ENCODE measurements at places on chromosomes 1 and 21.

DNA sequence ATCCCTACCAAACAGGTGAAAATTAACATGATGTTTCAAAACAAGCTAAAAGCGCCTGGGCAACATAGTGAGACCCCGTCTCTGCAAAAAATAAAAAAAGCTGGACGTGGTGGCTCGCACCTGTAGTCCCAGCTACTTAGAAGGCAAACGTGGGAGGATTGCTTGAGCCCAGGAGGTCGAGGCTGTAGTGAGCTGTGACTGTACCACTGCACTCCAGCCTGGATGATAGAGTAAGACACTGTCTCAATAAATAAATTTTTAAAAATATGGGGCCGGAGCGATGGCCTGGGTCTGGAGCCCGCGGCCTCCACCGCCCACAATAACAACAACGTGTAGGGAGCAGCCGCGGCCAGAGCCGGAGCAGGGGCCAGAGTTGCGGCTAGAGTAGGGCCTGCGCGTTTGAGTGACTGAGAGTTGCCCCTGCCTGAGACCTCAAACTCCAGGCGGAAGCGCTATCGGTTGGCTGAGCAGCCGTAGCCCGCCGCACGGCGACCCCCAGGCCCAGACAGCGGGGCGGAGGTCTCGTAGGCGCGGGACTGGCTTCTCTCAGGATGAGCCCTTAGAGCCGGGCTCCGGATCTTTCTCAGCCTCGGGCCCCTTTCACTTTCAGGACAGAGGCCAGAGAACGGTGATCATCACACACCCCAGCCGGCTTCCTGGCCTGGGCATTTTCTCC, 41.4 kb downstream of the ZMYM1 start:
- no peak for DNase-seq

GRCh38 chr1:242870966-242871365, 346.5 kb upstream of the PLD5 start:
- no peak for DNase-seq

GRCh38 chr1:26350701-26351589, 3.0 kb downstream of the CRYBG2 start:
- DNase-seq: no peak

DNA sequence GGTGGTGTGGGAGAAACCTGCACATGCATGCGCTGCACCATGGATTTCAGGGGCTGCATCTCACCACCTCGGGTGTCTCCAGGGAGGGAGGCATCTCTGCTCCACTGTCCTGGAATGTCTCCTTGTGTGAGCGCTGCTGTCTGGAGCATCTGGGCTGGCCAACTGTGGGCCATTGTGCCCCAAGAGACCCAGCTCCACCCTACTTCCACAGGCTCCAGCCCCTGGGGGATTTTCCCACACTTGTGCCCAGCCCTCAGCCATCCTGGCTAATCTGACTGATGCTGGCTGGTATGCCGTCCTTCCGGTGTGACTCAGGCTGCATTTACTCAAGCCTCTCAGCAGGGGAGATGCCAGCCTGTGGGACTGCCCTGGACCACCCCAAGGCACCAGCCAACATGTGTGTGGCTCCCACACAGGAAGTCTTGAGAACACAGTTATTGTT, 62.0 kb downstream of the TRIM11 start:
- DNase-seq: no peak

DNA sequence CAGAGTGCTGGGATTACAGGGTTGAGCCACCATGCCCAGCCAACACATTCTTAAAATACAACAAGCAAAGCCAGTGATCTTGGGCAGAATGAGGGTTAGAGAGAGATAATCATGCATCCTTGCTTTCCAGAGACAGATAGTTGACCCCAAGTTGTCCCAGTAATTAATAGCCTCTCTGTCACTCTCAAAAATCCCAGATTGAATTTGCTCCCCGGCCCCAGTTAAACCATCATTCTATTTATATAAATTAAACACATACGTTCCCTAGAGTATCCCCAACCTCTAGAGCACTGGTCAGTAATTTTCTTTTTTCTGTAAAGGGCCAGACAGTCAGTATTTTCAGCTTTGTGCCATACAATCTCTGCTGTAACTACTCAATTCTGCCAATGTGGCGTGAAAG, 16.4 kb upstream of the TARDBP start:
- no peak for DNase-seq

Measured in NCI-H187 (cell line).